Glutamatergic neuron (in vitro differentiated cells): ENCODE measurements at places on chromosomes 3 and 15.

DNA sequence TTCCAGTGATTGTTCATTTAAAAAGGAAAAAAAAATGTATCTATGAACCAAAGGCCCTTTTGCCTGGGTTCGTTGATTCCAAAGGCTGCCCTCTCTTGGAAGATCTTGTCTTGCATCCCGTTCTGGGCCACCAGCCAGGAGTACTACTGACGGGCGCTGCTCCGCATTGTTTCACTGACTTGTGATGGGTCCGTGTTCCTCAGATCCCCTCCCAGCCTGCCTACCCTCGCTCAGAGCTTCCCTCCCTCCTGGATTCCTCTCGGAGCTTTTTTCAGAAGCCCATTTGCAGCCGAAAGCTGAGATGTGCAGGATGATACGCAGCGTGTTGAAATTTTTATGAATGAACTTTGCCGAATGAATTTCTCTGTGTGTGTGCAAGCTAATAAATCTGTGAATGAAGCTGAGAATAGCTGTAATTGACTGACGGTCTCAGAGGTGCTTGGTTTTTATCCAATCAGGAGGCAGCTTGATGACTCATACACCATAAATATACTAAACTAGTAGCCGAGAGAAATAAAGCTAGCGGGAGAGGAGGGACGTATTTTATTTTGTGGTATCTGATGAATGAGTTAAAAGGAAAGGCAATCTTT is at the start of gene SHC4:
Gene SHC4, minus strand, starts transcription at position 396 of the 590 bp plus-strand sequence. CDS start 904 bp downstream, outside the sequence.
- DNase-seq: peak; percentile 63

DNA sequence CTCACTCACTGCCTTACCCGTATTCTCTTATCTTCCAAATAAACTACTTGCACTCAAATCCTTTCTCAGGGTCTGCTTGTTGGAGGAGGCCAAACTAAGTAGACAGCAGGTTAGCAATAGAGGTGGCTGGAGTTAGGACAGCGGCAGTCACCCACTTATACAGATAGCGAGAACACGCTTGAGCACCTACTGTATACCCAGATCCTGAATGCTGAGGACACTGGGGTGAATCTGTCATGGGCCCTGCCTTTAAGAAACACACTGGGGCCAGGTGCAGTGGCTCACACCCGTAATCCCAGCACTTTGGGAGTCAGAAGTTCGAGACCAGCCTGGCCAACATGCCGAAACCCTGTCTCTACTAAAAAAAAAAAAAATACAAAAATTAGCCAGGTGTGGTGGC is 38.0 kb upstream of the TSEN2 start:
- DNase-seq: no peak

- no peak for DNase-seq
Observed at GRCh38 chr3:148044151-148044550, 635.0 kb downstream of the ZIC1 start.

DNA sequence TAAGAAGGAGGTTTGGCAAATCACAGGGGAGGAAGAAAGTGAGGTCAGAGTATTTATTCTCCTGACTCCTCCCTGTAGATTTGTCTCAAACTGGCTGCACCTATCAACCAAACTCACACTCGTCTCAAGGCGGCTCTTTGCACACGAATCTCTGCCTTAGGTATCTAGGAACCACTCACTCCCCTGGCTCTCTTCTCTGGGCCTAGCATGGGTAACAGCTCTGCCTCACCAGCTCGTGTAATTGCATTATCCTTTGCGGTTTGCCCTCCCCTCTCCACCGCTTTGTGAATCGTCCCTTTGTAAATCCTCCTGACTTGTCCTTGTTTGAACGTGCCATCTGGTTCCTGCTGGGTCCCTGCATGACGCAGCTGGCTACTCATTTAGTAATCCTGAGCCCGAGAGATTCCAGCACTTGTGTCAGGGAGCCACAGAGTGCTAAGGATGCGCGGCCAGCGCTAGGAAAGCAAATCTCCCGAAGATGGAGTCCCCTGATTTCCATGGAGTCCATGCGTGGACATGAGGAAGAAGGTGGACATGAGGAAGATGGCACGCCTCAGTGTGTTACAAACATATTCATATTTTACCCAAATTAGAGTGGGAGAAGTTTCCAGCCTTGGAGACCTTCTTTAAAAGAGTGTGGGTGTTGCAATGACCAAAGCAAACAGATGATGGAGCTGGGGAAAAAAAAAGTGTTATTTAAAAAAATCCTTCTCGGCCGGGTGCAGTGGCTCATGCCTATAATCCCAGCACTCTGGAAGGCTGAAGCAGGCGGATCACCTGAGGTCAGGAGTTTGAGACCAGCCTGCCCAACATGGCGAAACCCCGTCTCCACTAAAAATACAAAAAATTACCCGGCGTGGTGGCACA is 26.7 kb downstream of the NRROS start:
- peak; percentile 78 for DNase-seq

GRCh38 chr3:33115024-33115768 is 1.4 kb downstream of the CRTAP start:
- DNase-seq: no peak

DNA sequence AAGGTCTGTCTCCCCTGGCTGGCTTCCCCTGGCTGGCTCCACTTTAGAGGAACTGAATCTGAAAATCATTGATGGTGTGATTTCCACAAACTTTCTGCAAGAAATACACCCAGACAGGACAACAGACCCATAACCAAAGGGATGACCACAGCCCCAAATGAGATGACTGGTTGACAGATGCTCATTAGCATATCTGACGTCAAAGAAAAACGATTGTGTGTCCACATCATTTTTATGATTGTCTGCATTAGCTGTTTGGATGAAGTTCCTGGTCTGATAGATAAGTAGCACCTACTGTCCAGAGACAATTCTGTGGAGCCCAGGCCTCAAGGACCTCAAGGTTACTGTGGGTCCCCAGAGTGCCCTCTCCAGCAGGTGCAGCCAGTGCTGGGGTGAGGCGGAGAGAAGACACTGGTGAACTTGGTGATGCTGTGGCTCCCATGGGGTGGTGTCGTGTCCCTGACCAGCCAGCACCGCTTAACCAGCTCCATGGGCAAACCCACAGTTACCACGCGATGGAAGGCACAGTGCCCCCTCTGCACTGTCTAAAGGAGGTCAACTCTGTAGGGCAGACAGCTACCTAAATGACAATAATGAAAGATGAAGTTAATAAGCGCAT is 127.4 kb downstream of the NSMCE3 start:
- peak; percentile 9 for DNase-seq

GRCh38 chr15:89912674-89913396 is at the start of gene ARPIN:
ARPIN (minus strand) TSS chr15:89912952; CDS start chr15:89912835, 117 bp downstream.
- peak; percentile 78 for DNase-seq

DNA sequence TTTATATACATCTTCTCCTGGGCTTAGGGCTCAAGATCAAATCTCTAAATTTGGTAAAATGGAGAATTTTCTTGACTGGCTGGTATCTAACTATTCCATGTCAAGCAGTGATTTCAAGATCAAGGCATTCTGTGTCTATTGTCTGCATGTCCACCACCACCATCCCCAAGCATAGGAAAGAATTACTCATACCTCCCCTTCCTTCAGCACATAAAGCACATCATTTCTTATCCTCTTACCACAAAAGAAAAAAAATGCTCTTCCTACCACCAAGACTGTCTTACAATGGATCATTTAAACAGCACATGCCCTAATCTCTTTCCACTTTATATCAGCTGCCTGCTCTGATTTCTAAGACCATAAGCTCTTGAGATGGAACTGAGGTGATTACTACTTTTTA is 470.5 kb upstream of the THBS1 start:
- DNase-seq: no peak

DNA sequence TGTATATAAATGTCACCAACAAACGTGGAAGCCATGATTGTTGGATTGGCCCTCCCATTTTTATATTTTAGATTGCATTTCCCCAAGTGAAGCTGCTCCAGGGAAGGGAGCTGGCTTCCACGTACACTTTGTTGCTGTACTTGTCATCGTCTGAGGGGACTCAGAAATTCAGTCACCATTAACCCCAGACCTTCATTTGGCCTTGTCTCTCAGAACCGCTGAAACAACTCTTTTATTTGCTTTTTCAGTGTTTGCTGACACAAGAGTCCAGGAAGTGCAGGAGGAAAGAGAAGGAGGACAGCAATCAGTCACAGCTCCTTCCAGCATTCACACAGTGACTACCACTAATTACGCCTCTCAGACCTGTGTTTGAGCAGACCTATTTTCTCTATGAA is 276.5 kb downstream of the TBL1XR1 start:
- no peak for DNase-seq

DNA sequence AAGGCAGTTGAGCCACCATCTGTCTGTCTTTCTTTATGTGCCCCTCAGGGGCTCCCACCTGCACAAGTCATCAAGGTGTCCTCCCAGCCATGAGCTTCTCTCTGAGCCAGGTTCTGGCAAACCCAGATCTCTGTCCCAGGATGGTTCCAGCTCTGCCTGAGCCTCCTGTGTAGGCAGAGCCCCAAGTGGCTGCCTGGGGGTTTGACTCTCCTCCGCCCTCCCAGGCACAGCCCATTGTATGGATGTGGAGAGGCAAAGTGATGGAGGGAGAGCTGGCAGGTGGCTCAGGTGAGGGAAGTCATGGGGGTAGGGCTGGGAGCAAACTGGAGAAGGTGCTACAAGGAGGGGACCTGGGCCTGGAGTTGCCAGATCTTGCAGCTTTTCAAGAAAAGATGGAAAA is 56.9 kb downstream of the GRIP2 start:
- no peak for DNase-seq

GRCh38 chr15:39807791-39808190 is 25.1 kb upstream of the FSIP1 start:
- no peak for DNase-seq

GRCh38 chr3:81951106-81951505 is 189.7 kb upstream of the GBE1 start:
- DNase-seq: no peak

GRCh38 chr15:92878593-92879053 is 21.5 kb upstream of the CHD2 start:
- no peak for DNase-seq

DNA sequence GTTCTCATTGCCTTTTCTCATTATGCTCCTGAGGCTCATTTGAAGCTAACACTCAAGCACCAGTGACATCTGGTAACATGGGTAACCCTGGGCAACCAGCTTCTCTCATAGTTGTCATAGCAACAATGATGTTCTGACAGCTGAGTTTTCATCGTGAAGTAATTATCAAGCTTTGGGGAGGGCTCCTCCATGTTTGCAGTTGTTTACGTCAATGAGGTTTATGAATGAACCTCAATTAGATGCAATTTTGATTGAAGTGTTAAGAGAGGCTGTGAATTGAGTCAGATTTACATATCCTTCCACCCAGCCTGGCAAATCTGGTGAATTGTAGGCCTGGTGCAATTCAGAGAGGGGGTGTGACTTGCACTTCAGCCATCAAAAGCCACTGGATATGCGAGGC is 119.3 kb upstream of the CHD2 start:
- DNase-seq: no peak

GRCh38 chr3:95923496-95924210 is 890.7 kb upstream of the EPHA6 start:
- DNase-seq: no peak

DNA sequence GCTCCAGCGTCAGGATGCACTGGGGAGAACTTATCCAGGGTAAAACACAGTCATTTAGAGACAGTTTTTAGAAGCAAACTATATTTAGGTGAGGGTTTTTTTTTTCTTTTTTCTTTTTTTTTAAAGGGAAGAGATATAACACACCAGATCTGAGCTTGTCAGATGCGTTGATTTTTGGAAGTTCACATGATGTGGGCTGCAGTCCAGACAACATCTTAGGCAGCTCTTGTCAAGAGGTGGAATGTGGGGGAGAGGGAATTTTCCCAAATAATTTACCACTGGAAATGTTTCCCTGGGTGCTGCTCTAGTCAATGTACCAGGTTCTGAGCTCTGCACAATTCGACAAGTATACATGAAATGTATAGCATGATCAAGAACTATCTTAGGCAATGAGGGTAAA is 93.3 kb downstream of the OXNAD1 start:
- DNase-seq: no peak

- DNase-seq: no peak
Observed at GRCh38 chr15:67266870-67267269, 12.3 kb downstream of the IQCH start.

GRCh38 chr3:45654397-45654944 is 34.7 kb upstream of the SACM1L start:
- DNase-seq: no peak

- no peak for DNase-seq
Observed at GRCh38 chr3:110887176-110887575, 184.4 kb upstream of the NECTIN3 start.

DNA sequence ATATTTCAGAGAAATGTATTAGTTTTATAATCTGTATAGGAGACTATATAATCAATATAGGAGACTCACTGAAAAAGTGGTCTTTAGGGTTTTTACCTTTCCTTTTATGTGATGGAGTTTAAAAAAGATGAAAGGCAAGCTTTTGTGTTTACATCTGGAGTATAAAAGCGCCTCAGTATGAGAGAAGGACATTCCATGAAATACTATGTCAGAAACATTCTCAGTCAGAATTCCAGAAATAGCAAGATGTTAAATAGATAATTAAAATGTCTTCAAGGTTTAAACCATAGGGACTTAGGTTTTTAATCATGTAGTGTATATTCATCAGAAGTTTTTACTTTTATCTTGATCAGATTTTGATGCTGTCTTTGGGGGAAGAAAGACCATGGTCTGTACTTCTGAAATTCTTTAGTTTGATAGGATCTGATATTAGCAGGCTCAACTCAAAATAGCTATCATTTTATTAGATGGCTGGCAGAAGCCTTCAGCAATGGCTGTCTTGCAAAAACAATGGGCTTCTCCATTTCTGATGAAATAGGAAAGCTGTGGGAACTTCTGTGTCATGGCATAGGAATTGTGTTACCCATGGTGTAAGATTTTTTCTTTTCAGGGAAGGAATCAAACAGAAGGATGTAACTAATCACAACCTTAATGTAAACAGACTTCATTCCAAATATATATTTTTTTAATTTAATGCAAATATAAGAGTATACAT is 209.6 kb upstream of the PLSCR5 start:
- DNase-seq: no peak

DNA sequence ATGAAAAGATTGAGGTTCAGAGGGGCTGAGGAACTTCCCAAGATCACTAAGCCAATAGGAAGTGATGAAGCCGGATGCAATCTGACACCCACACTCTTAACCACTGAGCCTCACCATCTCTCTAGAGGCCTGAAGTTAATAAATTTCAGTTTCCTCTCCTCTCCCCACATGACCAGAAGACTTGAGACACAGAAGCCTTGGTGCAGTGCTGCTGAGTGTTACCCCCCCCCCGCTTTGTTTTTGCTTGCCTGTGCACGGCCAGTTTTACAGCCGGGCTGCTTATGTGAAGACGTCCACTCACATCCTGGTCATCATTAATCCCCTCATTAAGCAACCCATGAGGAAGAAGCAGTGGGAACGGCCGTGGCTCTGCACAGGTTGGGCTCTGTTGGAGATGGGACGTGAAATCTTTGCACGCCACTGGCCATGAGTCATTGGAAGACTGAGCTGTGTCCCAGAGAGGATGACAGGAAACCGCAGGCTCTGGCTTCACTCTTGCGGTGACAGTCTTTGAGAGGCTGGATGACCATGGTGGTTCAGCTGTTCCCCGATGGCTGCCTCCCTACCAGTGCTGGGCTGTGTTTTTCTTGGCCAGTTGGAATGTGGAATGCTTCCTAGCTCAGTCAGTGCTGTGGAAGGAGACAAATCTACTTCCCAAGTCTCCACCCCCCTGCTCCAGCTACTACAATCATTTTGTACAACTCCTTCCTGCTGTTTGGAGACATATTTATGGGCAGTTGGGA is 232.6 kb upstream of the LRTM1 start:
- DNase-seq: no peak

GRCh38 chr3:31996195-31996594 is 14.6 kb downstream of the ZNF860 start:
- DNase-seq: no peak

GRCh38 chr3:112640930-112641801 is at the start of gene CCDC80:
CCDC80 (minus strand) TSS chr3:112641143; CDS start chr3:112639905, 1,238 bp downstream.
- DNase-seq: no peak
